ENCODE measurements at places on chromosomes 11 and 22.

GRCh38 chr11:8728563-8728962 is 46.0 kb downstream of the RPL27A start:
- no peak for DNase-seq

DNA sequence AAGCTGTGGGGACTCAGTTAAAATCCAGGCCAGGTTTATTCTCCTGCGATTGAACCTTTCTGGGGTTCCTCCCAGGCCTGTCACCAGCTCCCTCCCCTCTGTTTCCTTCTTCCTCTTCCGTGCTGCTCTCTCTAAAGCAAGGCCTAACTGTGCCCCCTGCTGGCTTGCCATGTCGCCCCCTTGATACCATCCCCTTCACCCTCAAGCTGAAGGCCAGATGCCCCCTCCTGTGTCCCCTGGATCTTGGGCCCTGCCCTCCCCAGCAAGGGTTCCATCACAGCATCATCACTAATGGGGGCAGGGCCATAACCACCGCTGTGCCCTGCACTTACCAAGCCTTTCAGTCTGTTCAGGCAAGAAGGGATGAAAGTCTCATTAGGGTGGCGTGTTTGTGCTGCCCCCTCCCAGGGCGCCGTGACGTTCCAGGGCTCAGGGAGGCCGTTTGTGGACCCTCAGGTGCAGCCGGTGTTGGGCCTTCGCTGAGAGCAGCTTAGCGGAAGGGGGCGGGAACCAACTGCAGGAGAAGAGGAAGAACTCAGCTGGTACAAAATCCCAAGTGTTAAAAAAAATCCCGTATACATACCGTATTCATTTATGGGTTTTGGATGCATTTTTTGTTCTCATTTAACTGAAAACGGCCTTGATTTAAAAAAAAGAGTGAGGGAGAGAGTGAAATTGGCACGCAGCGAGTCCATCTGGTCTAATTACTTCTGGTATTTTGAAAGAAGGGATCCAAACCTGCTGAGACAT is 69.9 kb downstream of the MPPED1 start:
- peak; percentile 21 for DNase-seq

GRCh38 chr11:80542704-80543103 is 1101.9 kb upstream of the TENM4 start:
- no peak for DNase-seq

- DNase-seq, result no peak
These were observed 5.3 kb downstream of the SMIM38 start for GRCh38 chr11:69161117-69161407.

DNA sequence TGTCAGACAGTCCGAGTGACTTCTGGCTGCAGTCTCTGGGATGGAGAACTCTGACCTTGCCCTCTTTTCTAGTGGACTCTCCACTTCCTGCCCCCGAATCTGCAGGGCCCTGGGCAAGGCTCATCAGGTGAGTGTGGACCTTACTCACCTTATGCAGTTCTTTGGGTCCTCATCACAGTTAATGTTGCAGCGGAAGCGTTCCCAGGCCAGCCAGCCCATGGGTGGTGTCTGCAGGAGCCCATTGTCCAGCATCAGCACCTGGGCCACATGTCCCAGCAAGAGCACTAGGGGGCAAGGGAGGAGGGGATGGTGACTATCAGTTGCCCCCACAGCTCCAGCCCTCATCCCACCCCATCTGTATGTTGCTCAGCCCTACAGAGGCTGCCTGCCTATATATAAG is 2.3 kb downstream of the NAGA start:
- DNase-seq, result no peak

- DNase-seq, result no peak
These were observed 22.7 kb upstream of the RRM1 start for GRCh38 chr11:4071914-4072313.

- no peak for DNase-seq
These were observed 185.3 kb upstream of the C11orf87 start for GRCh38 chr11:109236696-109237095.

DNA sequence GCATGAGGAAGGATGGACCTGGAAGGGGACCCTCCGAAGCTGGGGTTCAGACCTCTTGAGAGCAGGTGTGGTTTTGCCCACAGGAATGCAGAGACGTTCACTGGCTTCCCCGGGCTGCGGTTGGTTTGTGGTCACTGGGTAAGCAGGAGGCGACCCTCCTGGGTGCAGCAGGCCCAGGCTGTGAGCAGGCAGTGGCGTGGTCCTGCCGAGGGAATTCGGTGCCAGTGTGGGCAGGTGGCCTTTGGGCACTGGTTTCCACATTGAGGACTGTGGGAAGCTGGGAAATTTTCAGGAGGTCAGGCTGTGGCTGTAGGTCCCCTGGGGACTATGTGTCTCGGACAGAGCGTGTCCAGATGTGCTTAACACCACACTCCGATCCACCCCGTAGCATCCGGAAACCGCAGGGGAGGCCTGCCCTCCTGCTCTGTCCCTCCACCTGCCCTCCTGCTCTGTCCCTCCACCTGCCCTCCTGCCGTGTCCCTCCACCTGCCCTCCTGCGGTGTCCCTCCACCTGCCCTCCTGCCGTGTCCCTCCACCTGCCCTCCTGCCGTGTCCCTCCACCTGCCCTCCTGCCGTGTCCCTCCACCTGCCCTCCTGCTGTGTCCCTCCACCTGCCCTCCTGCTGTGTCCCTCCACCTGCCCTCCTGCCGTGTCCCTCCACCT is 27.5 kb downstream of the TPCN2 start:
- no peak for DNase-seq

GRCh38 chr11:41284354-41284753 is 175.1 kb downstream of the LRRC4C start:
- DNase-seq, result no peak

- DNase-seq, result no peak
These were observed 130.8 kb downstream of the GRIK4 start for GRCh38 chr11:120642196-120642894.

DNA sequence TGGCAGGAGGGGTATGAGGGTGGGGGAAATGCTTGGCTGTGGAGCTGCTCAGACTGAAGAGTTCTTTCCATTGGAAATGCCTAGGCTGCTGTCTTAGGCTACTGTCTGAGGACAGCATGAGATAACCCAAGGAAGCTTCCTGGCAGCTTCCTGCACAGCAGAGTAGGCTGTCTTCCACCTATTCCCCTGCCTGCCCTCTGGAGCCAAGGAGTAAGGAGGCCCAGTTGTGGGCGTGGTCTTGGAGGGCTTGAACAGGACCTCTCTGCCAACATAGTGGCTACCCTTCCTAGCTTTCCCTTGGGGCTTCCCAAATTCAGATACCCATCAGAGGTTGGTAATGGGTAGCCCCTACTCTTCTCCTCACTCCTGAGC is 25.9 kb downstream of the PHLDB1 start:
- no peak for DNase-seq

Measured in RPMI8226 (cell line).